ENCODE measurements at places on chromosomes 5 and 9.

DNA sequence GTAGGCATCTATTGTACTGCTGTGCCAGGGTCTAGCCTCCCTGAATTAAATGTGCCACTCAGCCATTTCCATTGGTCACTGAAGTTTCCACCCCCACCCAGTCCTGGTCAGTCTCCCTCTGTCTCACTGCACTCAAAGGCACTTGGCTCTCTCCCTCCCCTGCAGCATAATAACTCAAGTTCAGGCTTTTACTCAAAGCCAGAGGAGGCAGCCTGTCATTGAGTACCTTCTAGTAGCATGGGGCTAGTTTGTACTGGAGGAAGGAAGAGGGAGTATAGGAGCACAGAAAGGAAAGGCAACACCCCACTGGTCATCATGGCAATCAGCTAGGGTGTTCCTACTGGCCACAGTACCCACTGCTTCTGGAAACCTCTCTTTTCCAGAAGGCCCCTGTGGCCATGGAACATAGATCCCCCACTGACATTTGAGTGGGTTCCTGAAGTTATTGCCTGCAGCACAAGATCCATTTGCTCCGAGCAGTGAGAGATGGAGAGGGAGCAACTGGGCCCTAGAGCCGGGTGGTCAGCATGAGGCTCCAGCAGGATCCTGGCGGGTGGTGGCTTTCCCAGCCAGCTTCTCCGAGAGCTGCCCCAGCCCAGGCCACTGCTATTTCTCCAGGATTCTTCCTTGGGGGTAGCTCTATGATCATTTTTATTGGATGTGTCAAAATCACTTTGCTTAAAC lies 89.9 kb upstream of the CPEB4 start:
- no peak for DNase-seq

DNA sequence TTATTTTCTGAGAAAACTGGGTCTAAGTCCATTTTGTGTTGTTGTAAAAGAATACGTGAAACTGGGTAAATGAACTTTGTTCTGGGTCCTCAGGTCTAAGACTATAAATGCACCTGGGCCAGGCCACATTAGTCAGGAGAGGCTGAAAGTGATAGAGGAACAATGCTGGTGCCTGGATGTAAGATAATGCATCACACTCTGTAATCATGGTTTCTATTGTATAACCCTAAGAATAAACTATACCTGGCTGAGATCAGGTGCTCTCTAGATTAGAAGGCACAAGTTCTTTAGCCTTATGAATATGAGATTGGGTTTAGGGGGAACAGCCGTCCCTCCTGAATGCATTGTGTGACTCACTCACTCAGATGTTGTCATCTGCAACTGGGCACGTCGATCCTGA lies 675.5 kb downstream of the HTR1A start:
- DNase-seq, result no peak

DNA sequence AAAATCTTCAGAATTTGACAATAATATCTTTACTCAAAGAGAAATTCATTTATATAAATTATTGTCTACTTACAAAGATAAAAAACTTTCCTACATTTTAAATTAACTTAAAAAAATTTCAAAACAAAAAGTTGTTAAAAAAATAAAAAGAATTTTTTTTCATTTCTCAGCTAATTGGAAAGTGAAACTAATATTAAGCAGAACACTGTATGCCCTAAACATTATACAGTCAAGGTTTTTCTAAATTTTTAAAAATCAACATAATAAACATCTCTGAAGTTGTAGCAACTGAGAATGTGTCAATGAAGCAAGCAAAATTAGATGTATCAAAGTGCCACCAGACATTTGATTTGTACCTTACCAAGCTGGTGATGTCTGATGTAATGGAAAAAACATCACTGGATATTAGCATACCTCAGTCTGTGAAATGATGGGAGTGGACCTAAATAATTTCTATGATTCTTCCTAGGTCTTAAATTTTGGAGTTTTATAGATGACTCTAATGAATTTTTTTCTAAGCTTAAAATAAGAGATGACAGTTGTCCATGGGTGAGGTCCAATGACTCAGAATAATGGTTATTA lies 290.1 kb downstream of the ADAMTS6 start:
- no peak for DNase-seq

DNA sequence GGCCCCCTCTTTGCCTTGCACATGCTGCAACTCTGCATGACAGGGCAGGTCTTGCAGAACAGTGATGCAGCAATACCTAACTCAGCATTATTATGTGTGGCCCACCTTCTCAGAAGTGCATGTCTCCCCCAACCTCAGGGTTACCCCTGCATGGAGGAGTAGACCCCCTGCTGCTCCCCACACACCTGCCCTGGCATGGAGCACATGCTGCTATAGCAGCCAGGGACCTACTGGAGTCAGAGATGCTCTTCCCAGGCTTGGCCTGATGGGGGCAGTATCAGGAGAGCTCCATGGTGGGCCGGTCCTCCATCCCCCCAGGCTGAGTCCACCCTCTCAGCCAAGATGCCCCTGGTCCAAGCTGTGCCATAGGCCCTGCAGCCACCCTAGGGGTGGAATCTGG lies 13.2 kb upstream of the BOD1 start:
- DNase-seq, result no peak

DNA sequence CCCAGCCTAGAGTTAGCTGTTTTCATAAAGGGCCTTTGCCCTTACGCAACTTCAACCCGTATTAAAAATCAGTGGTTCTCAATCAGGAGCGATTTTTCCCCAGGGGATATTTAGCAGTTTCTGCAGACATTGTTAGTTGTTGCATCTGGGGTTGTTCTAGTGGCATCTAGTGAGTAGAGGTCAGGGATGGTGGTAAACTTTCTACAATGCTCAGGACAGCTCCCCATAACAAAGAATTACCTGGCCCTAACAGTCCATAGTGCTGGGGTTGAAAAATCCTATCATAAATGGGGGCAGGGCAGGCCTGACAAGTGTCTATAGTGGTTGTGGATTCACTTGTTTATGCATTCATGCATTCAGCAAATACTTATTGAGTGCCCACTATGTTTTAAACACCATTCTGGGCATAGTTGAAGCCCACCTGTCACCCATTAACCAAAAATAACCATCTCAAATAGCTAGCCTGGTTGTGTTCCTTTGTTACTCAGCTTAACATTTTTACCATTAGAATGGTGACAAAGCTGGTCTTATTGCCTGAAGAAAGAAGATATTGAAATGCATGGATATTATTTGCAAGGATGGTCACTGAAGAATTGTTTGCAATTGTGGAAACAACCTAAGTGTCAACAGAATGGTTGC lies 15.9 kb upstream of the FGF1 start:
- no peak for DNase-seq

- peak; percentile 59 for DNase-seq
Measured at GRCh38 chr5:56671571-56671970, 143.8 kb upstream of the MAP3K1 start.

DNA sequence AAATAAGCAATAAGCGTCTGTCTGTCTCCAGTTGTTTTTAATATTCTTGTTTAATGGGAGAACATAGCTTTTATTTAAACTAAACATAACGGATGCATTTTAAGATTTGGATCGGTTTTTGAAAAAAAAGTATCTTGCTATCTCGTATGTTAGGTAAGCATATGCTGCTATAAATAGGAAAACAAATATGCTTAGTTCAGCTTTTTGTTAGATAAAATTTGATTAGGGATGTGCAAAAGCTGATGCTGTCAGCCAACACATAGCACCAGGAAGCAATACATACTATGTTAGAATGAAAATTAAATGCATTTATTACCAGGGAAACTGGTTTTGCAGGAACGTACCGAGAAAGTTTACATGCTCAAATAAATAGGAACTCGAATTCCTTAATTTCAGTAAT lies 843.1 kb upstream of the WWC1 start:
- DNase-seq, result no peak

GRCh38 chr5:77272206-77272605 lies 61.7 kb downstream of the PDE8B start:
- no peak for DNase-seq

- DNase-seq, result no peak
Measured at GRCh38 chr5:169174923-169175322, 126.0 kb downstream of the SLIT3 start.

- DNase-seq, result no peak
Measured at GRCh38 chr9:129671519-129671918, 6.1 kb downstream of the PRRX2 start.

GRCh38 chr5:9619331-9620092 lies 10.6 kb downstream of the TAS2R1 start:
- no peak for DNase-seq

- DNase-seq, result no peak
Measured at GRCh38 chr5:138686668-138687067, 66.6 kb upstream of the CTNNA1 start.

- no peak for DNase-seq
Measured at GRCh38 chr5:118247458-118247857, 740.9 kb downstream of the DTWD2 start.

GRCh38 chr9:19116107-19116790 lies 11.0 kb downstream of the PLIN2 start:
- DNase-seq, result no peak

- DNase-seq, result no peak
Measured at GRCh38 chr5:79653843-79654242, 35.8 kb upstream of the CMYA5 start.

DNA sequence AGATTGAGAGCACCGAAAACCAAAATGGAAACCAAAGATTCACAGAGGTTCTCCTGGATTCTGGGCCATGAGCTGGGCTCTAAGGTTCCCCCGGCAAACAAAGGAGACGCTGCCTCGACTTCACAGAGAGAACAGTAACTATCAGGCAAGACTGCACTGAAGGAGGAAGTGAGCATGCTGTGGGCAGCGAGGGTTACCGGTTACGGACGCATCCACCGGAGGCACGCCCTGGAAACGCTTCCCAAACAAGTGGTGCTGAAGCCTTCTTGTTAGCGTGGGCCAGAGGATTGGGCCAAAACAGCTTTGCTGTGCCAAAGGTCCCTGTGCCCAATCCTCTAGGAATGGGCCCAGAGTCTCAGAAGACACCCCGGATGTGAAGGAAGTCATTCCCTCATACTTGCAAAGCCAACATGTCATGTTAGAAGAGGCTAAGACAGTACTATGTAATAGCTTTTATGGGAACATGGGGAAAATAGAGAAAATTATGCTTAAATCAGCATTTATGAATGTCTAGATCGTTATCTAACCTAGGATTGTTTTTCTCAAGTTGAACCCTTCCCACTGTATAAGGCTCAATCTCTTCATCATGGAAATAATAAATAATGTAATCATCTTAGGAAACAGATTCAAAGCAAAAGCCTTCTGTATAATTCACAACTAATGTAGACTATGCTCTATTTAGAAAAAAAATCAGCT lies 145.4 kb downstream of the GABBR2 start:
- DNase-seq, result no peak

- no peak for DNase-seq
Measured at GRCh38 chr9:3032898-3033297, 189.0 kb upstream of the PUM3 start.

- DNase-seq, result no peak
Measured at GRCh38 chr9:86763791-86764190, 183.5 kb downstream of the GAS1 start.

DNA sequence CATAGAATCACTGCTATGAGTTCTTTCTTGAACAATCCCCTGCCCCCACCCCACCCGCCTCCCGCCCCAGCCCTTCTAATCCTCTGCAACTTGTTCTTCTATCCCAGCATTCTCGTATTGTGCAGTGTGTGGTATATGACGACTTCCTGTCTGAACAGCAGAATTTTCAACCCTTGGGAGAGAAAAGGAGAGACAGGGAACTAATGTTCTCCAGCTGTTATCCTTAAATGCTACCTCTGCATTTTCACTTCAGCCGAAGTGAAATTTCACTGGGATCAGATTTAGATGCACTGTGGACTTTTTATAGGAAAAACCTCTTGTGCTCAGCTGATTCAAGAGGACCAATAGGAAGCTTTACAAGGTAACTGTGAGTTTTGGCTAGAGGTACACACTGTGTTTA lies 2.2 kb downstream of the FBXL7 start:
- DNase-seq, result no peak

GRCh38 chr9:16347886-16348285 lies 522.6 kb downstream of the BNC2 start:
- no peak for DNase-seq

DNA sequence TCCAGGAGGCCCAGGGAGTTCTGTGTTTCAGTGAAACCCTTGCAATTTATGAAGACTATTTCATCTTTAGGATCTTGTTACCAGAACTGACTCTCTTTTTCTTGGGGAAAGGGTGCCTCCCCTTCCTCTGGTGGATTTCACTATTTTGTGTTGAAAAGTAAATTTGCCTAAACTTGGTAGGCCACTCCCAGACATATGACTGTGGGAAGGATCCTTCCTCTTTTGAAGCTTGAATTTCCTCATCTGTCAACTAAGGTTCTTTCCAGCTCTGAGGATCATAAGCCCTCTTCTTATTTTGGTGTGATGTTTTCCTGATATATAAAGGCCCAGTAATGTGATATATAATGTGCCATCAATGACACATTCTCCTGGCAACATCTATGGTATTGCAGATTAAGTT lies 59.1 kb upstream of the ZFAND5 start:
- DNase-seq, result no peak

GRCh38 chr5:161889971-161890370 lies 42.1 kb downstream of the GABRA1 start:
- no peak for DNase-seq

DNA sequence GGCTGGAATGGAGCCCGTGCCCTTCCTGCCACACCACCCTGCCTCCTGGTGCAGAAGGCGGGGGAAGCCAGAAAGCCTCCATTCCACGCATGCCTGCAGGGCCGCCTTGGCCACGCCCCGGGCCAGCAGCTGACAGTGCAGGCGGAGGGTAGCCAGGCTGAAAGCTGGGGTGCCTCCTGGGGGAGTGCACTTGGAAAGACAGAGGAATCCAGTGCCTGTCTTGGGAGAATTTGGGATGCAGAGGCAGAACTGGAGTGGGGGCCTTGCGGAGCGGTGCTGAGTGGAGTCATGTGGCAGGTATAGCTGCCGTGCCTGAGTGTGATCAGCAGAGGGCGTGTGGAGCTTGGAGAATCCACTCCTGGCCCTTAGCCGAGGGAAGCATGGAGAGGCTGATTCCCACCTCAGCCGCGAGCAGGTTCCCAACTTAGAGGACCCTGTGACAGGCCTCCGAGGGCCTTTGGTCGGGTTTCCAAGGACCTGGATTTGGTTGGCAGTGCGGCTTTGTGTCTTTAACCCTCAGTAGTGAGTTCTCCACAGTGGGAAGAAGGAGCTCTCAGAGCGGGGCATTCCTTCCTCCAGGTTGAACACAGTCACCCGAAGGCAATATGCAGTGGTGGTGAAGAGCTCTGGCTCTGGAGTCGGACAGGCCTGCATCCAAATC lies 9.1 kb upstream of the URM1 start:
- DNase-seq, result peak; percentile 39

- DNase-seq, result no peak
Measured at GRCh38 chr5:38167562-38167996, 90.8 kb upstream of the EGFLAM start.

DNA sequence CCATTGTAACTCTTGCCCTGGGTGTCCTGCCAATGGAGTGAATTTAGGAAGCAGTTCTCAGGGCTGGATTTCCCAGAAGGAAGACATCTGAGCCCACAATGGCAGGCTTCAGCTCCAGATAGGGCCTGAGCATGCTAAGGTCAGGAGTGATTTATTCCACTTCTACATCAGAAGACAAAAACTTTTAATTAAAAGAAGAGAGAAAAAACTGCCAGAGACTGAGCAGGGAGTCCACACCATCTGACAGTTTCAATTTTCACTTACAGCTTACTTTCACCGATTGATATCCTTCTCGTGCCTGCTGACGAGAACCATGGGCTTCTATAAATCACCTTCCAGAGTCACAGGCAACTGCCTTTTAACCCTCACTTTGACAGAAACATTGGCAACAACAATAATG lies 228.3 kb upstream of the BRINP1 start:
- no peak for DNase-seq
